Stimulated activated CD4-positive, alpha-beta T cell treated with anti-CD3 and anti-CD28 coated beads, Interleukin-4, amount 100 ng/mL, for 1 hour (primary cell): ENCODE measurements at places on chromosomes 12 and 14.

DNA sequence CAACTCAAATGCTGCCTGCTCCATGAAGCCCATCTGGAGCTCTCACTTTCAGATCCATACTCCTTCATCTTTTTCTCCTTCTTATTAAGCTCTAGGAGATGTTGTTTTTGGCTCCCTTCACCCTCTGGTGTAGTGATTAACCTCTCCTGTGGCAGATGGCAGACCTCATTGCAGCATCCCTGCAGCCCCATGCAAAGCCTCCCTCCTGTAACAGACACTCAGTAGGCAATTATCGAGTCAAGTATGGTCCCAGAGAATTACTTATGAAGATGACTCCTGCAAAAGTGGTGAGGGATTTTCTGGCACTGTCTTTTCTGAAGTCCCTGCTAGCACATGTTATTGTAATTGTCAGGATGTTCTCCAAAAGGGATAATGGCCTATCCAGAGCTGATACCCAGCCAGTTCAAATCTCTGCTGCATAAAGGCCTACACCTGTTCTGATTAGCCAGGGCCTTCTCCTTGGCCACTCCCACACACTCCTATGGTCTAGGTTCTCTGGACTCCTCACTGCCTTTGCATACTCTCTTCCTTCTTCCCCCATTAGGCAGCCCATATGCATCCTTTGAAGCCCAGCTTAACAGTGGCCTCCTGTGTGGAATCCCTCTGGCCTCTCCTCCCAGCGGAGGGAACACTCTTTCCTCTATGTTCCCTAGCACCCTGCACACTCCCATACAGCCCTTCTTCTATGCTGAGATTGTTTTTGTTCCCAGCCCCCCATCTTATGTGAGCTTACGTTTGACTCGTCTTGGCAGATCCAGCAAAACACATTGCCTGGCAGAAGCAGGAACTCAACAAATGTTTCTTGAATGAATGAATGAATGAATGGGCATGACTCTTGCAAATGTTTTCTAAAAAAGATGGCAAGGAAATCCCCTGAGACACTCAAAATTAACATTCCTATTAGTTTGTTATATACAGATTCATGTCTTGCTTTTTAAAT, 43.9 kb upstream of the MDM1 start:
- no peak for DNase-seq

GRCh38 chr12:68422956-68423574, 90.9 kb upstream of the MDM1 start:
- DNase-seq = no peak

DNA sequence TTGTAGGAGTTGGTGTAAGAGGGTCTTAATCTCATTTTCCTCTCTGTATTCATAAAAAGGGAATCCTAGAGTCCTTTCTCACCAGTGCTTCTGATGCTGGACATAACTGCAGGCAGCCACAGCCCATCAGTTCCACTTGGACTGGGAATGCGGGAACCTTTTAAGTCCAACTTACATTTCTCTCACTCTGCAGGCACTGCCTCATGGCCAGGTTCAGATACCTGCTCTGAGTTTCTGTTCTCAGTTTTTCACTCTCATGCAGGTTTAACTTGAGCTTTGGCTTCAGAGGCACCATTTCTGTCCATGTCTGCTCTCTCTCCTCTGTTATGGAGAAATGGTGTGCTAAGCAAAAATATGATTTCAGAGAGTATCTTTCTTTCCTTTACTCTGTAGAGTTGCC, 4.2 kb downstream of the ACVR1B start:
- DNase-seq = no peak

DNA sequence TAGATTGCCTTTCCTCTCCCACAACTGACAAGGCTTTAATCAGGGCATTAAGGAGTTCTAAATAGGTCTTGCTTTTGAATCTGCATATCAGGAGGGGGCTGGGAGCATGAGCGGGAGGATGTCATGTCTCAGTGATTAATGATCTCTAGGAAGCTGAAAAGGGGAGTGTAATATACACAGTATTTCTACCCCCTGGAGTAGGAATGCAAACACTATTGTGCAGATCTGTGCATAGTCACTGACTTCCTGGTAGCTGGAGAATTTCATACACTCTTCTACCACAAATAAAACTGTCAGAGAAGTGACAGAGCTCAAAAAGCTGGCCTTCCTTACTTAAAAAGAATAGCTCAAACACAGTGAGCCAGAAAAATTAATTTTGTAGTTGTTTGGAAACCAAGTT, 65.8 kb downstream of the RIC8B start:
- DNase-seq = no peak

DNA sequence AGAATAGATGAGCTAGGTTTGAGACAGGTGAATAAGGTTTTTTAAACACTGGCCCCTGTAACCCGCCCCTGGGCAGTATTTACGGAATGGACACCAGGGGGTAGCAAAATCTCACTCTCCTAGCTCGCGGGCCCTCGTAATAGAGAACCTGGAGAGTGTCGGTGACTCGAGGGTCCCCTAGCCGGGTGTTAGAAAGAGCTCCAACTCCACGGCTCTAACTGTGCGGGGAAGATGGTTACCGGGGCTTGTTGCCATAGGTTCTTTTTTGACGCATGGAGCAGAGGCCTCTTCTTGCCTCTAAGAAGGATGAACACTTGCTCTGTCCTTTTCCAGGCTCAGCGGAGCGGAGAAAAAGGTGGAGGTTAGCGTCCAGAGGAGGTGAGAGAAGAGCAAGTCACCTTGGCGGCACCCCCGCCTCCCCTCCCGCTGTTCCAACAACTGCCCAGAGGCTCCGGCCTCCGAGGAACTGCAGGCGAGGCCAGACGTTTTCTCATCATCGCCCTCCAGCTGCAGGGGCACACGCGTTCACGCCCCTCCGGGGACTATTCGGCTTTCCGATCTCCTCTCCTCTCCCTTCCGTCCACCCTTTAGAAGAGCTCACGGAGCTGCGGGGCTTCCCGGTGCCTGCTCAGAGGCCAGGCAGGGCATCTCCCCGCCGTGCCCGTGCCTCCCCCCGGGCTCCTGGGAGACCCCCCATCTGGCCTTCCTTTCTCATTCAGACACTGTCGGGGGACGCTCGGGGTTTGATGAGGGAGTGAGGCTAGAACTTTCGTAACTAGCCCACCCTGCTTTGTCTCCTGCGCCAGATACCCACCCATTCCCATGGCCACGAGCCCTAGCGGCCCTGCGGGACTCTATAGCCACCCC, 1.4 kb upstream of the ARHGEF40 start:
- DNase-seq = peak; percentile 30

- DNase-seq = no peak
Measured at GRCh38 chr12:114783089-114783618, 99.2 kb upstream of the TBX3 start.

DNA sequence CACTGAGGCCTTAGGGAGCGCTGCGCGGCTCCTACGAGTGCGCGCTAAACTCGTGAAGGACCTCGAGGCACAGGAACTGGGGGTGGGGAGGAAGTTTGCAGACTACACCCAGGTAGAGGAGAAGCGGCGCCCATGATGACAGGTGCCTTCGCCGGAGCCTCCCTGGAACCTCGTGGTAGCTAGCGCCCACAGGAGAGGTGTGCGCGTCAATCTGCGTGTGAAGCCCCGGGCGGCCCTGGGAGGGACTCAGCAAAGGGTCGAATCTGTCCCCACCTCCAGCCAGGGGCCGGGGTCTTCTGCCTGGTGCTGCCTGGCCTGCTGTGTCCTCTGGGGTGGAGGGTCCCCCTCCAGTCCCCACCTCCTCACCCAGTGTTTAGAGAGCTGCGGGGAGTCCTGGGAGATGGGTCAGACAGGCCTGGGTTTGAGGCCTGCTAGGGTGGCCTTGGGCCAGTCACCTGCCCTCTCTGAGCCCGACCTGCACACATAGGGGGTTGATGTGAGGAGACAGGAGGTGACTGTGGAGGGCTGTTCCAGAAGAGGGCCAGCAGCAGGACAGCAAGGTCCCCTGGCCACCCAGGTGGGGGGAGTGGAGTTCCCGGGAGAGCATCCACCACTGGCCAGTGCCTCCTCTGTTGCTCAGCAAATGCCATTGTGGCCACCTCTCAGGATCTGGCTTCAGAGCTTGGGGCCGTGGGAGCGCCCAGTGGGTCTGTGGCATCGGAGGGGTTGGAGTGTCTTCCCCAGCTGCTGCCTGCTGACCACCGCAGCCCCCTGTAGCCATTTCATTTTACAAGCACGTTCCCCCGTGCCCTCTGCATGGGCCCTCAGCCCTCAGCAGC, 20.2 kb upstream of the KIF26A start:
- DNase-seq = peak; percentile 1

DNA sequence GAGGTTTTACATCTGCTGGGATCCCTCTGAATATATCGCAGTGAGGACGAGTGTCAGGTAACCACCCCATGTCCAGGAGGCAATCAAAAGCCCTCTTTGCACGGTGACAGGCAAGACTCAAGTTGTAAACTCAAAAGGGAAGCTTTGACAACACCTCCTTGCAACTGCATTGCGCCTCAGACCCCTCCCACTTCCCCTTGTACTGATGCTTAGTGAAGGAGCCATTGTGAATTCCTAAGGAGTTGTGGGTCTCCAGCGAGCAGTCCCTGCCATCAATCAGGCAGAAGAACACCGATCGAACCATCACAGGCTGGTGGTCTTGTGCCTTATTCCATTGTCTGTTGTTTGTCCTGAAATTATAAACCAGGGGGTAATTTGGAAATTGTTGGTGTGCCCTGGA, 112.6 kb downstream of the CCDC60 start:
- no peak for DNase-seq

DNA sequence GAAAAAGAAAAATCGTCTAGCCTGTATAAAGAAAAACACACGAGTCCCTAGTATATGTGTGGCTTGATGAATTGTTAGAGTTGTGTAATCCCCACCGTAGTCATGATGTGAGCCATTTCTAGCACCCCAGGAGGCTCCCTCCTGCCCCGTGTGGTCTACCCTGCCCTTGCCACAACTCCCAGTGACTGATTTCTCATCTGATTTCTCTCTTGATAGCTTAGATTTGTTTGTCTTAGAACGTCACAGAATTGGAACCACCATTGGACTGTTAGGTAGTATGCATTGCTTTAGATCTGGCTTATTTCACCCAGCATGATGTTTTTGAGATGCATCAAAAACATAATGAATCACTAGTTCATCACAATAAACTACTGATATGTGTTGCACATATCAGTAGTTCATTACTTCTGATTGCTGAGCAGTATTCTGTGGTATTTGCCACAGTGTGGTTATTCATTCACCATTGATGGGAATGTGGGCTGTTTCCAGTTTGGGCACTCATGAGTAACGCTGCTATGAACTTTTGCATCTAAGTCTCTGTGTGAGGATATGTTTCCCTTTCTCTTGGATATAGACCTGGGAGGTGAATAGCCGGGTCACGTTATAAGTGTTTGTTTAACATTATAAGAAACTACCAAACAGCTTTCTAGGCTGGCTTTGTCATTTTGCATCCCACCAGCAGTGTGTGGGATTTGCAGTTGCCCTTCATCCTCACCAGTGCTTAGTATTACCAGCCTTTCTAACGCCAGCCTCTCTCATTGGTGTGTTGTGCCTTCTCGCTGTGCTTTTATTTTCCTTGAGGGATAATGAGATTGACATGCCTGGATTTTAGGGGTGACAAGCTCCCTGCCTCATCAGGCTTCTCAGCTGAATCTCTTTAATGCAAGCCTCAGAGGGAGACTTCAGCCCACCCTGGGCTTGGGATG, 31.9 kb upstream of the NCOR2 start:
- no peak for DNase-seq

GRCh38 chr12:46450279-46450748, 77.7 kb upstream of the SLC38A2 start:
- no peak for DNase-seq

DNA sequence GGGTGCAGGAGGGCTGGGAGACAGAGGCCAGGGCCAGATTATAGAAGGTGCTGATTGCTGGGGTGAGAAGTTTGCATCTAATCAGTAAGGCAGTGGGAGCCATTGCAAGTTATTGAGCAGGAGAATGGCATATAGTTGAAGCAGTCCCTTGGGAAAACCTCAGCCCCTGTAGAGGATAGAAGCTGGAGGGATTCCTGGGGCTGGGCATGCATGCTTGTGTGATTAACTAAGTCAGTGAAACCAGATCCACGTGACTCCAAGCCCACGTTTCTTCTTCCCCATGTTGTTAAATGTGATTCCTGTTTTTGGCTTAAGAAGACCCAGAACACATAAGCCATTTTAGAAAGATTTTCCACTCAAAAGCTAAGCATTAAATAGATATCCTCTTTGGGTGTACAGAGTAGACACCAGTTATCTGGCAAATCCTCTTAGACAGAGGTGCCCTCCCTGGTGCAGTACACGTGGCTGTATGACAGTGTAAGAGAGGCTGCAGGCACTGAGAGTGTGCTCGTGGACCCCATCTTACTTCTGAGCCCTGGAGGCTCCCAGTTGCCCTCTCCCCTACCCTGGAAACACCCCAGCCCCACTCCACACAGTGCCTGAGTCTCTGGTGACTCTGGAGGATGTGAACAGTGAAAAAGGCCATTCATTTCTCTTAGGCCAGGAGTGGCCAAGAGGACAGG, 3.2 kb downstream of the C14orf132 start:
- no peak for DNase-seq

DNA sequence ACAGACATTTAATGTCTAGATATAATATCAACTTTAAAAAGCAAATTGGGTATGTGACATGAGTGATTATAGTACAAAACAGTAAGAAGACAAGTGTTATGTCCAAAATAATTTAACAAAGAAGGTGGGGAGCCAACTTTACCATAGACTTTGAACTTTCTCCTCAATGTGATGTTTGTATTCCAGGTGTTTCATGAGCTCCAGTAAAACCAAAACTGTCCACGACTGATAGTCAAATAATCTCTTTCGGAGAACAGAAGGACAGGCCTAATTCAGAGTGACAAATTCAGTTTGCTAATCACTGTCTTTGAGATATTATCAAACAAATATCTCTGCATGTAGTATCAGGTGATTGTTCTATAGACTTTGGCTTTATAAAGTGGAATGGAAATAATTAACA, 1112.6 kb downstream of the SLC6A15 start:
- DNase-seq = no peak

- DNase-seq = no peak
Measured at GRCh38 chr12:39763890-39764169, 144.2 kb upstream of the ABCD2 start.

- DNase-seq = peak; percentile 28
Measured at GRCh38 chr12:132561427-132562156, 48.8 kb downstream of the LRCOL1 start.

GRCh38 chr14:85528080-85528896, 1.7 kb upstream of the FLRT2 start:
- DNase-seq = no peak

DNA sequence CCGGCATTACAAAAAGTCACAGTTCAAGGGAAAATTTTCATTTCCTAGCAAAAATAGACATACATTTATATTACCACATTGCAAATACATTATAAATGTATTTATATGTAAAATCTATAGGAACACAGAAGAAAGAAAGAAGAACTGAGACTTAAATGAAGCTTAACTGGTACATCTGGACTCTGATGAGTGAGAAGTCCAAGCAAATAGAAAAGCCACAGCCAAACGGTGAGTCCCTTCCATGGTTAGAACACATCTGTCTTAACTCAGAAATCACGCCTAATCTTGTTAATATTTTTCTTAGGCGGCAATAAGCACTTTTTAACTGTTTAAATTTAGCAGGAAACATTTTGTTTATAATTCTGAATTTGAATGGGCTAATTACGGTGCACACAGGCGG, 9.4 kb upstream of the KLRB1 start:
- no peak for DNase-seq
